ENCODE measurements at places on chromosomes 3 and 15.

- no peak for DNase-seq
Observed at GRCh38 chr3:115615001-115615814, 8.1 kb upstream of the GAP43 start.

DNA sequence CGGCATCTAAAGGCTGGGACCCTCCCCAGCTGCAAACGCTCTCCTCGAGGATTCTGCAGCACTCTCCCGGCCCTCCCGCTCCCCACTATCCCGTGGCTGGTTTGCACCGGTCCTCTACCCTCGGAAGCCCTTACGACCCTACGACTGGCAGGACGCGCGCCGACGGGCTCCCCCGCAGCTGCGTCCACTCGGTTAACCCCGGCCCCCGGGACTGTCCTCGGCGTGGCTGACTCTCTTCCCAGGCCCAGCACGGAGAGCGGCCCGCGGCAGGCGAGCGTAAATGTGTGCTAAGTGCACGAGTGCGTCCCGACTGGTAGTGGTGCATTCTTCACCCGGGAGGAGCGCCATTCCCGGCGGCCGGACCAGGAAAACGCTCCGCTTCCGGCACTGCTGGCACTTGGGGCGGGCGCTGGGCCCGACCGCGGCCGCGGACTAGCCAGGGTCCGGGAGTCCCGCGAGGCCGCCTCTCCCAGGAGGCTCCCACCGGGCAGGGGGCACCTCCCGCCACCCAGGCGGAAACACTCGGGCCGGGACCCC is 508 bp downstream of the GORASP1 start:
- DNase-seq, result peak; percentile 15

GRCh38 chr3:54146506-54147239 is 24.3 kb downstream of the CACNA2D3 start:
- DNase-seq, result peak; percentile 68

DNA sequence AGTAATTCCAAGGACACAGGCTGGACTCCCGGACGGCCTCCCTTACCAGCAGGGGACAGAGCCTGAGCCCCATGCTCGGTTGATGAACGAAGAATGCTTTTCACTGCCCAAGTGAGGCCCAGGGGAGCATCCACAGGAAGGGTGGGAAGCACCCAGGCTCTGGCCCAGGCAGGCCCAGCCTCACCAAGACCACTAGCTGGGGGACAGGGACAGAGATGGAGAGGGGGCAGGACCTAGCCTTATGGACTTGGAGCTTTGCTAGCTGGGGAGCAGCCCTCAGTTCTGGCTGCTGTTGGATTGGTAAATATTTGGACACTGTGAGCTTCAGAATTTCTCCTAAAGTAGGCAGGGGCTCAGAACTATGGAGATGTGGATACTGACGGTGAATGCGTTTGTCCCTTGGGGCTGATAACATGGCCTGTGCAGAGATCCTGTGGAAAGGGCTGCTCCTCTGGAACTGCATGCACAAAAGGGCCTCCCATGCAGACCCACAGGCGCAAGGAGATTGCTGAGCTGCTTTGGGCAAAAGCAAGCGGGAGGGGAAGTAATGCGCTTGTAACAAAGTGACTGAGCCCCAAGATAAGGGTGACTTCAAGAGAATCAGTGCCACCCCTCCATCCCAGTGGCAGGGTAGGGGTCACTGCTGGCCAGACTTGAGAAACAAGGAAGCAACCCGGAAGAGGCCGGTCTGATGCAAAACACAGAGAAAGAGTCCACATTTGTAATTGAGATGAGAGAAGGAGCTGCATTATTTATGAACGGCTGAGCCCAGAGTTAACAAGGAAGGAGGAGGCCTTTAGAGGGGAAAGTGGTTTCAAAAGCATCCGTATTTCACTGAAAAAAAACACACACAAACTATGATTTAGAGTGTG is 70.1 kb upstream of the MEF2A start:
- DNase-seq, result no peak

DNA sequence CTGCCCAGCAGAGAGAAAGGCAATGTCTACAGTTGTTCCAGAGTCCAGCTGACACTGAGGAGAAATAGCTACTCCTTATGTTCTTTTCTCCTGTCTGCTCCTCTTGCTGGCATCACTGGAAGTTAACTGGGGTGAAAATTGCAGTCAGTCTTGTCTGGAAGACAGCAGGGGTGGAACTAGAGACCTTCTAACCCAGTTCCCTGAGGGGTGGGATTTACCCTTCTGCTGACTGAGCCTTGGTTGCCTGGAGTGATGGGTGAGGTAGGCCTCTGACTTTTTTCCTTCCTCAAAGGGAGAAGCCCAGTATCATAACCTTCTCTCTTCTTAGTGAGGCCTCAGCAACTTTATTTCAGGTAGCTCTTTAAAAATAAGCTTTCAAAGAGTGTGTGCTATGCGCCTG is 16.2 kb downstream of the ZNF609 start:
- no peak for DNase-seq

- DNase-seq, result no peak
Observed at GRCh38 chr3:138435840-138436239, 1.4 kb downstream of the ESYT3 start.

DNA sequence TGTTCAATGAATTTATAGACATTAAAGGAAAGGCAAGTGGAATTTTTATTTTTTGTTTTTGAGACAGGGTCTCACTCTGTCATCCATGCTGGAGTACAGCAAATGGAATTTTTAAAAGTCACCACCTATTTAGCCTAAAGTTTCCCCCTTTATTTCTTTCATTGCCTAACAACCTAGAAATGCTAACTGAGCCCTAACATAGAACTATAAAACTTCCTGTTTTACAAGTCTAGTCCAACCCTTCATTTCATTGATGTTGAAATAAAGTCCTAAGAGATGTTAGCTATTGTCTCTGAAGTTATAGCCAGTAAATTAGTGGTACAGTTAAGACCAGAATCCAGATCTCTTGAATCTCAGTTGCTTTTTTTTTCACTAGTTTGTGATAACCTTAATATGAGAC is 39.0 kb downstream of the MAPK6 start:
- no peak for DNase-seq

GRCh38 chr15:62121273-62122015 is 43.6 kb downstream of the C2CD4B start:
- no peak for DNase-seq

GRCh38 chr15:74626752-74627692 is 11.4 kb downstream of the CLK3 start:
- DNase-seq, result no peak

DNA sequence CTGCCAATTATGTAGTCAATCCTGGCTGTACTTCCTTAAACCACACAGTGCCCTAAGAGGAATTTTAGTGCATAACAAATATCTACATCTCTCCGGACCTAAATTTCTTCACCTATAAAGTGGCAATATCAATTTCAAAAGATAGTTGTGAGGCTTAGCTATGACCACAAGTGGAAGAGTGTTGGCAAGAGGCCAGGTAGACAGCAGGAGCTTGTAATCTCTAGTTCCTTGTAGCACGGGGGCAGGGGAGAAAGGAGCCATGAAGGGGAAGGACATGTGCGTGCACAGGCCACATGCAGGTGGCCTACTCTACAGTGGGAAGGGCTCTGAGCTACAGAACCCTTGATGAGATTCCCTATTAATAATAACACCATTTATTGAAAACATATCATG is 269.7 kb downstream of the ABHD5 start:
- peak; percentile 93 for DNase-seq

- DNase-seq, result no peak
Observed at GRCh38 chr3:21505711-21506460, 245.1 kb downstream of the ZNF385D start.

- no peak for DNase-seq
Observed at GRCh38 chr3:99332718-99333117, 305.7 kb upstream of the COL8A1 start.

- no peak for DNase-seq
Observed at GRCh38 chr3:133535971-133536881, 37.3 kb upstream of the CDV3 start.

- peak; percentile 75 for DNase-seq
Observed at GRCh38 chr3:124993466-124993865, 58.9 kb upstream of the MUC13 start.

- no peak for DNase-seq
Observed at GRCh38 chr3:15728766-15729165, 69.0 kb downstream of the ANKRD28 start.

DNA sequence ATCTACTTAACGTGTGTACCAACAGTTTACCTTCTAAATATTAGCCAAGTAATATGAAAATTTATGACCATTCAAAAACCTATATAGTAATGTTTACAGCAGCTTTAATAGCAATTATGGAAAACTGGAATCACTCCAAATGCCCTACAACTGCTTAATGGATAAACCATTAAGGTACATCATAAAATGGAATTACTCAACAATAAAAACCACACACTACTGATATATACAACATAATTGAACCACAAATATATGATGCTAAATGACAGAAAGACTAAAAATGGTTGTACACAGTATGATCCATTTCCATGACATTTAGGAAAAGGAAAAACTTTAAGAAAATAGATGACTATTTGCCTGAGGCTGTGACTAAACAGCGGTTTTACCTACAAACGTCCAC is 467.1 kb upstream of the EPHA6 start:
- DNase-seq, result no peak

- no peak for DNase-seq
Observed at GRCh38 chr3:71172189-71172588, 411.3 kb downstream of the FOXP1 start.

GRCh38 chr15:41116962-41117252 is 827 bp upstream of the INO80 start:
- DNase-seq, result no peak

GRCh38 chr3:168127466-168127865 is 31.7 kb upstream of the GOLIM4 start:
- DNase-seq, result no peak

DNA sequence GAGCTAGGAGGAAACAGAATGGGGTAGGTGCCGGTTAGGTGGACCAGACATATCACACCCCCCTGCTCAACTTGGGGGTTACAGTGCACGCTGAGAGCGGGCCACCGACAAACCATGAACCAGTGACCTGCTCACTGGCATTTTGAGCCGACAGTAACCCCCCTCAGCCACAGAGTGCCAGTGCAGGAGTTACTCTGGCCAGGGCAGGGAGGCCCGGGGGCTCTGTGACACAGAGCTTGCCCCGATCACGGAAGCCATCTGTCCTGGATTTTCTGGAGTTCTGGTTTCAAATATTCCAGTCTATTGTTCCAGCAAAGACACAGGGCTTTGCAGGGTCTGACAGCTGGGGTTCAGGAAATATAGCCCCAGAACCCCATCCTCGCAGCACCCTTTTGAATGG is 225.2 kb downstream of the VPS13C start:
- DNase-seq, result peak; percentile 69

DNA sequence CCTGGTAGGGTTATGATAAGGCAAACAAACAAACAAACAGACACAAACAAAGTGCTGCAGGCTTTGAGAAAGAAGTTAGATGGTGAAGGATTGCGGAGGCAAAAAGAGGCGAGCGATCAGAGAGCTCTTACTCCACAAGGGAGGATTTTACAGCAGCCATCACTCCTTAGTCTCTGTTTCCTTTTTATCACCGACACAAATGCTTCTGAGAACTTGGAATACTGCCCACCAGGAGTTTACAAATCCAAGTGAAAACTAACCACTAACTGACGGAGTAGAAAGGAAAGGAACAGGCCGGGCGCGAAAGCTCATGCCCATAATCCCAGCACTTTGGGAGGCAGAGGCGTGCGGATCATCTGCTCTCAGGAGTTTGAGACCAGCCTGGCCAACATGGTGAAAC is 35.6 kb upstream of the GPR160 start:
- no peak for DNase-seq
